ENCODE measurements at places on chromosomes 6 and 20.
A peak's percentile ranks its signal among the peaks of the same experiment; 100 is the strongest.

- DNase-seq, result no peak
Measured at GRCh38 chr20:50735813-50736212, 4.4 kb downstream of the PARD6B start.

DNA sequence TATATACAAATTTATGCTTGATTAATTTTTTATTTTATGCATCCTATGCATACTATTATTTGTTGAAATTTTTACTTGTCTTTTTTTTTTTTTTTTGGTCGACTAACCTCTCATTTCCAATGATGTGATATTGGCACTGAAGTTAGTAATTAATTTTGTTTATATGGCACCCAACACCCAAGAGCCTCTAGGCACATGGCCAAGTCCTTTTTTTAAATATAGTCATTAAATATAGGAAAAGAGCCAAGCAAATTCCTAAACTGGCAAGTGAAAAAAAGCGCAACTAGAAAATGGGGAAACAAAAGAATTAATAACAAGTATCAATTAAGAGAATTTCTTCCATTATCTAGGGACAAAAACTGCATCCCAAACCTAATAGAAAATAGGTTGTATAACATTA is 85.5 kb upstream of the HS3ST5 start:
- no peak for DNase-seq

GRCh38 chr6:81105998-81106397 is 646.5 kb downstream of the TENT5A start:
- no peak for DNase-seq

DNA sequence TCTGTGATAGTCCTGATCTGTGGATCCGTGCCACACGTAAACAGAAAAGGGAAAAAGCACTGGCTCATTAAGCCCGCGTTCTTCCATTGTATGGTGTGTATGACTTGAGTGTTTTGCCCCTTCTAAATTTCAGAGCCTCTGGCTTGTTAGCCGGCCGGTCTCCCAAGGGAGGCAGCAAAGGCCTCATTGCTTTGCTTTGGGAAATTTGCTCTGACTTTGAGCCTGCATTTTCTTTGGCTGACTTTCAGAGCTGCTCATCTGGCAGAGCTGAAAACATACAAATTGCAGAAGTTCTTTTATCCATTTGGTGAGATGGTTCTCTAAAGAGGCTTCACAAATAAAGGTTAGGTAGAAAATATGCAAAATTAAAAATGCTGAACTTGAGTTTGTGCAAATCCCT is 123.0 kb downstream of the UTRN start:
- DNase-seq, result no peak

- DNase-seq, result no peak
Measured at GRCh38 chr6:107124934-107125348, 9.6 kb upstream of the BEND3 start.

GRCh38 chr20:6017467-6017866 is 36.4 kb downstream of the LRRN4 start:
- no peak for DNase-seq

DNA sequence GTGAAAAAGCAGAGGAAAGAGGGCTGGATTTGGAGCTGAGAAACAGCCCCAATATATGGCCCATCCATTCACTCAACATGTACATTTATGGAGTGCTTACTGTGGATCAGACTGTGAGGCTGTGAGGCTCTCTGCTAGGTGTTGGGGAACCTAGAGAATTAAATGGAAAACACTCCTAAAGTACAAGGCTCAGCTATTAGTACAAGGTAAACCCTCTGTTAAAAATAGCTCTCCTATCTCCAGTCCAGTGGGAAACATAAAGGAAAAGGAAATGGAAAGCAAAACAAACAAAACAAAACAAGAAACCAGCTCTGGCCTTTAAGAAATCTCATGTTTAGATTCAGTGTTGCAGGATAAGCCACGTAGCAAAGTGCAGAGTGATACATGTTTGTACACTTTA is 35.0 kb downstream of the LY86 start:
- DNase-seq, result no peak

DNA sequence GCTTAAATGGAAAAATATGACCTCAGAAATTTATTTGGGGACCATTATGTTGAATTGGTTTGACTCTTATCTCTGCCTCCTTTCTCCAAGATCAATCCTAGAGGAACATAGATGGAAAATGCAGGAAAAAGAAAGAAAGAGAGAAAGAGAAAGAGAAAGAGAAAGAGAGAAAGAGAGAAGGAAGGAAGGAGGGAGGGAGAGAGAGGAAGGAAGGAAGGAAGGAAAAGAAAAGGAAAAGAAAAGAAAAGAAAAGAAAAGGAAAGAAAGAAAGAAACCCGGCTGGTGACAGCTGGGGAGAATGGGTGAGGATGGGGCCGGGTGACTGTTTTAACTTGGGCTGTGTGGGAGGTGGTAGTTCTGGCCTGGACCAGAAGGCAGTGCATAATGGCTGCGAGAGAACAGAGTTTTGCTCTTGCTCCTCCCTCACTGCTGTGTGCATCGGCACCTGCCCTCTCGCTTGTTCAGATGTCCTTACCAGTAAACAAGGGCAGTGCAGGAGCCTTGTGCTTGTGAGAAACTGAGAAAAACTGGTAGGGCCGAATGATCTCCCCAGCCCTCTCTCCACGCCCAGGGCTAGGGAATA is 24.7 kb downstream of the GLO1 start:
- DNase-seq, result no peak

DNA sequence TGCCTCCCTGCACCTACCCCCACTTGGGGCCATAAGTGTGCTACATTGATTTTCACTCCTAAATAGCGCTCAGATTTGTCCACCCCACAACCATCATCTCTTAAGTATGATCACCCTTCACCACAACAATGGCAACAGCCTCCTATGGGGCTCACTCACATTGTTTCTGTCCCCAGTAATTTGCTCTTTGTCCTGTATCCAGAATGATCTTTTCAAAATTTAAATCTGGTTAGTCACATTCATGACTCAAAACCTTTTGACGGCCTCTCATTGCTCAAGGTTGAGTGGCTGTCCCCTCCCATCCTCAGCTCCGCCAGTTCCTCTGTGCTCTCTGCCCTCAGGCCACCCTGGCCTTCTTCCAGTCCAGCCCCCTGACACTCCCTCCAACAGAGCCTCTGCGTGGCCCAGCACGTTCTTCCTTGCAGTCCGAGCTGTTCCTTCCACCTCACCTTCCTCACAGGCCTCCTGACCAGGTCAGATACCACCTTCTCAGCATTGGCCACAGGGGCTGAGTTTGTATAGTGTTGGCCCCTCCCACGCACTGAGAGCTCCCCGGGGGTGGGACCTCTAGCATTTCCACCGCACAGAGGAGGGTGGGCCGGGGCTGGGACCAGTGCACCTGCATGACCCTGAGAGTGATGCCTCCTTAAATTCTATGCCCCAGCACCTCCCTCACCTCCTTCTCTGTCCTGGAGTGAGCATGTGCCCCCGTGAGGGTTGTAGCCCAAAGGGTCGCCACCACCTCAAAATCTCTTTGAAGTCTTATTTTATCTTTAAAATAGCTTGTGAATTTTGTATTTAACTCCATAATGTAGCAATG is 2.4 kb upstream of the PPP1R3G start:
- no peak for DNase-seq

- no peak for DNase-seq
Measured at GRCh38 chr6:123022975-123023374, 26.9 kb downstream of the CLVS2 start.

DNA sequence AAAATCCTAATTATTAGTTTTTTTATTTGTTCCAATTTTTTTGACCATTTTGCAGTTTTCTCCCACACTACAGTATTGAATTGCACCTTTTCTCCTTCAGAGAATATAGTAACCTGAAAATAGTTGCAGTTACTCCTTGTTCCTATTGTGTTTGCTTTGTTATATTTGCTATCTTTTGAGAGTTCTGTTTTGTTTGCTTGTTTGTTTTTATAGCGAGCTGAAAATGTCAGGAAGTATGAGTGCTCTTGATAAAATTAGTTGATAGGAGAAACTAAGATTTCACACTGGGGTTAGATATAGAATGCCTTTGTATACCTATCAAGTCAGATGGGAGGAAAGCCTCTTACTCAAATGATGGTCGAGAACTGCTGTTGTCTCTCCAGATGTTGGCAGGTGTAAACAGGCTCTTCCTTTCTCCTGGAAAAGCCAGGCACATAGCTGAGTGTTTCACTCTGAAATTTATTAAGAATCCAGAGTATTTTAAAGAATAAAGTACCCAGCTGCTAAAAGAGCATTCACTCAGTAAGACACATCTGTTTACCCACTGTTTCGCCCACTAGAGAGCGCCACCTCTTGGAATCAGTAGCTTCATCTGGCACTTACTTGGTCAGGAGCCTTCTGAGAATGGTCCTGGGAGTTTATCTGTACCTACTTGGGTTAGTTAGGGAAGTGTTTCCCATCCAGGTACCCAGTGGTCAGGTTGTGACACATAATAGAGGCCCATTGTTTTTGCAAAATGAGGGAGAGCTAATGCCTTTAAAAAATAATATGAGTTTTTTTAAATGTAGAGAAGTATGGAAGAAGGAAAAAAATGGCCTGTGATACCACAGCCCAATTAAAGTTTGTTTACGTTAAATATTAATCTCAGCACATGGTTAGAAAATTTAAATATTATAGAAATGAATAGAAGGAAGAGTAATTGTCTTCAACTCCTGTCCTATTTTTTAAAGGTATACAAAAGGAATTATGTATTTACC is 11.2 kb downstream of the NT5DC1 start:
- no peak for DNase-seq

GRCh38 chr6:13400772-13401171 is 72.4 kb upstream of the TBC1D7 start:
- no peak for DNase-seq

- DNase-seq, result no peak
Measured at GRCh38 chr6:122778302-122778701, 1.2 kb upstream of the FABP7 start.

DNA sequence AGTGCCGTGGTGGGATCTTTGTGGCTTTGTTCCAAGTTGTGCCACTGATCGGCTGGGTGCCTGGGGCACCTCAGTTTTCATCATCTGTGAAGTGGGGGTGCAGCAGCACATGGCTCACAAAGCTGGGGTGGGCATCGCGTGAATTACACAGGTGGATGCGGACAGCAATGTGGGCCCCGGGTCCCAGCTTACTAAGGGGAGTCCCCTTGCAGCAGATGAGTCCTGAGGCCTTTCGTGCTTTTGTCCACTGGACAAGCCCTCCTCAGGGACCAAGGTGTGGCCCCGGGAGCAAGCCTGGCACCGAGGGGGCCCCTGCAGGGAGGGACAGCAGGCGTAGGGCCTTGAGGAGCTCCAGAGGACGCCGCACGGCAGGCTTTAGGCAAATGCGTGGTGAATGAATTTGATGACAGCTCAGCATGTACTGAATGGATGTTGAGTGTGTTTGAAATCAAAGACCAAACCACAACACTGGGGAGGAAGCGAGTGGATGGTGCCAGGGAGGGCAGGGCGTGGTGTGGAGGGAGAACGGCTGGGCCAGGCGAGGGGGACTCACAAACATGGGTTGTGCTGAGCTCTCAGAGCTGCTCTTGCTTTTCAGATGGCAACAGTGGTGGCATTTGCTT is 53.2 kb downstream of the IRF4 start:
- DNase-seq, result peak; percentile 58

- DNase-seq, result no peak
Measured at GRCh38 chr20:10369723-10370090, 64.3 kb downstream of the MKKS start.

DNA sequence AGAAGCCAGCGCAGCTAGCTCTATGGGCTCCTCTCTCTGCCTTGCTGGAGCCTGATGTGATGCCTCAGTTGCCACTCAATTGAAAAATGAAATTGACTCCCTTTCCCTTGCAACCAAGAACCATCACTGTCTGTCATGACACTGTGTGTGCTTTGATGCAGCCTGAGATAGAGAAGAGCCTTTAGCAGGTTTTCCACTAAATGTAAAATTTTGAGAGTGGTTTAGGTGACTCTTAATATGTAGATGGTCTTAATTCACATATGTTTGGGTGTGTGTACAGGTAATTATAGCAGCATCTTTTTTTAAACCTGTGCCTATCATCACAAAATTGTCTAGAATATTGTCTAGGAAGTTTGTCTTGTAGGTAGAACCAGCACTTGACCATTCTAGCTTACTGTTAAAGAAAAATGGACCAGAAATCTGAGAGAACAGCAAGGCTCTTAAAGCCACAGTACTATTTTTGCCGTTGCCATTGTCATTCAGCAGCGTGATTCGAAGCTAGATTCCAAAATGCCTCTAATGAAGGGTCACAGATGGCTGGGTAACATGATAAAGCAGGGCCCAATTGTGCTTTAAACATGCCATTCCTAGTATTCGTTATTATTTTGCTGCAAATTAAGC is 1.3 kb downstream of the ARFGEF3 start:
- DNase-seq, result no peak

- no peak for DNase-seq
Measured at GRCh38 chr20:43559147-43559987, 540 bp downstream of the SGK2 start.

DNA sequence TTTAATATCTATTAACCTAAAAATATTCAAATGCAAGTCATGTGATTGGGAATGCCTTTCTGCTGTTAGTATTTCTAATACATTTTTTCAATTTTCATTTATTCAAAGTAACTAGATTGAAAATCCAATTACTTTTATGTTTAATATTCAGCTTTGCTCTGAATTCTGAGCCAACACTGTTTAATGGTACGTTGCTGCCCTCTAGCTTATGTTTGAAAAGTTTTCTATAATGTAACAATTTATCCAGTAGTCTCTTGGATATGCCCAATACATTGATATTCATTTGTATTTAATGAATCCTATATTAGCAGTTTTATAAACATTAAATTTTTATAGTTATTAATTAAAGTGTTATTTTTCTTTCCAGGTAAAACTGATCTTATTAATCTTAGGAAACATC is 47.4 kb downstream of the LGSN start:
- no peak for DNase-seq

DNA sequence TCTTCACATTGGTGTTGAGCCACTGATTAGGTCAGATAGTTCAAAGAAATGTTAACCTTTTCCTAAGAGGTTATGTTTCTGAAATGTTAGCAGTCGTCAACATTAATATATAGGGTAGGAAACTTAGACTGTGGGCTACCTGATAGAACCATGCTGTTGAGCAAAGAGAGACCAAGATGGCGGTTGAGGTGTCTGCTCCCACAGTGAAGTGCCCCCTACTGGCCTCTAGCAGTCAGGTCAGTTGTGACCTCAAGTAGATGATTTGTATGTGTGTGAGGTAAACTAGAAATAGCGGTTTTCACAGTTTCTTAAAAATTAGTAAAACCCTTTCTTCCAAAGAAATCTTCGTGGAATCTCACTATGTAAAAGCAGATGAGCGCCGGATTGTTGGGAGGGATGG is 40.3 kb downstream of the MTHFD1L start:
- no peak for DNase-seq

Measured in stimulated activated naive CD8-positive, alpha-beta T cell treated with anti-CD3 and anti-CD28 coated beads, Interleukin-15, amount 100 ng/mL, for 72 hours (primary cell).